Transverse colon (tissue), 4 donors: ENCODE measurements at places on chromosomes 4 and X.

DNA sequence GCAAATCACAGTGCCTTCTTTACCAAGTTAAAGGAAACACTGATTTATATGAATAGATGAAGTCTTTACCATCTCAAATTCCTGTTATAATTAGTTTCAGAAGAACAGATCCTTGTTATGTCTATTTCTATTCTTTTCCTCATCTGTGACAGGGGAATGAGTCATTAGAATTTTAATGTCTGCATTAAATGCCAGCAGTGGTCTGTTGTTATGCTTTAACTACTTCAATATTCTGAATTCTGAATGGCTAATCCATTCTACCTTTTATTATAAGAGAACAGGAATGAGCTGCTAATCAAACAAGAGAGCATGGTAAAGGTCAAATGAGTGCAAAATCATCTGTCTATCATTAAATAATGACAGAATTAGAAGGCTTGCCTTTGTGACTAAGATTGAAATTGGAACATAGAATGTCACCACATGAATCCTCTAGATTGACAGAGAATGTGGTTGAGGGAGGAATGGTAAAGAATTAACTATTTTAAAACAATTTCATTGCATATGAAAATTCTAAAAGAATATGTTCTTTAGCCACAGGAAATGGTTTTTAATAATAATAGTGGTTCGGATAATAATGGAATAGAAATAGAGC, 935.5 kb downstream of the ADGRL3 start:
- H3K36me3 ChIP-seq = no peaks in the 10 kb centered on the region
- H3K4me1 ChIP-seq = no peaks in the 10 kb centered on the region
- DNase-seq = no peak
- H3K27ac ChIP-seq = no peak overlapping the region
- no peaks in the 10 kb centered on the region for H3K27me3 ChIP-seq
- H3K4me3 ChIP-seq = no peak overlapping the region

DNA sequence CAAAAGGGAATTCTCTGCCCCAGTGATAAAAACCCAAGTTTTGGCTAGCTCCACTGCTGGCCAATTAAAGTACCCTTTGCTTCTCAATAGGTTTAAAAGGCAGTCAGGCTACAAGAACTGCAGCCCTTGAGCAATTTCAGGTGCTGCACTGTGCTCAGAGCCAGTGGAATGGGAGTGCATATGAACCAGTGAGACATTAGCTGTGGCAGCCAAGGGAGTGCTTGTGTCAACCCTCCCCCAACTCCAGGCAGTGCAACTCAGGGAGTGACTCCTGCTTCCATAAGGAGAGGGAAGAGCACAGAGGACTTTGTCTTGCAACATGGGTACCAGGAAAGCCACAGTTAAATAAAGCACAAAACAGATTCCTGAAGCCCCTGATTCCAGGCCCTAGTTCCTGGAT, 61.6 kb upstream of the VAMP7 start:
- H3K4me3 ChIP-seq = no peak overlapping the region
- no peak overlapping the region for H3K27ac ChIP-seq
- H3K4me1 ChIP-seq = no peaks in the 10 kb centered on the region
- no peaks in the 10 kb centered on the region for H3K36me3 ChIP-seq
- H3K27me3 ChIP-seq = no peaks in the 10 kb centered on the region

GRCh38 chr4:182348779-182349326, 105.7 kb downstream of the TENM3 start:
- no peak for DNase-seq
- H3K36me3 ChIP-seq = no peaks in the 10 kb centered on the region
- no peaks in the 10 kb centered on the region for H3K4me1 ChIP-seq
- no peak overlapping the region for H3K4me3 ChIP-seq

GRCh38 chrX:10534611-10535010, 85.8 kb downstream of the MID1 start:
- no peak for DNase-seq
- no peak overlapping the region for H3K4me3 ChIP-seq
- no peaks in the 10 kb centered on the region for H3K36me3 ChIP-seq
- no peak overlapping the region for H3K27ac ChIP-seq

DNA sequence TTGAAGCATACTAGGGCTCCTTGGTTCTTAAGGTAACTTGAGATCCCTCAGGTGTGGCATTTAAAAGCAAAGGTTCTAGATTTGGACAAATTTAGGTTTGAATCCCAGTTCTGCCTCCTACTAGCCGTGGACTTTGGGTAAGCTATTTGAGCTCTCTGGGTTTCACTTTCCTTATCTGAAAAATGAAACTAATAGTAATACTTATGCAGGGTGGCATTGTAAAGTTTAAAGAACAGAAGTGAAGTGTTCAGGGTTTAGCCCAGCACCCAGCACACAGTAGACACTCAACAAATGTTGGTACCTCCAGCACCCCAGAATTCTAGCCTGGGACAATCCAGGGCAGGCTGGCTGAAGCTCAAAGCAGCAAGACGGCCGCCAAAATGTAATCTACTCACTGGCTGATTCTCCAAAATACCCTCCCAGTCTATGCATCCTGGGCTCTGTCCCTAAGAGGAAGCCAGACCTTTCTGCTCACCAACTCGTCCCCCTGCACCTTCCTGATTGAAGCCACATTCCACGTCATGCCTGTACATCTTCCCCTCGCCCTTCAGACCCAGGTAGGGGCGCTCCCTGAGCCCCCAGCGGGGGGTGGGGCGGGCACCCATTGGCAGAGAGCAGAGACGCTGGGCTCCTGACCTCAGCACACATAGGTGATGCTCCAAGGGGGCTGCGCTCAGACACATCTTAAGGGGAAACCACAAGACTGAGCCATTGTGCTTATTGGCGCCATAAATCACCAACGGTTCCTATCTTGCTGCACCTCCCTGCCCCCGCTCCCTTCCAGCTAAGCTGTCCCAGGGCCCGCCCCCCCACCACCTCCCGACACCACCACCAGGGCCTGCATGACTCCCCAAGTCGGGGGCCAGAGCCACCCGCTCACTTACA, 160.6 kb downstream of the BCOR start:
- H3K27ac ChIP-seq = no peak overlapping the region
- no peaks in the 10 kb centered on the region for H3K27me3 ChIP-seq
- H3K36me3 ChIP-seq = no peaks in the 10 kb centered on the region
- no peak overlapping the region for H3K4me3 ChIP-seq

DNA sequence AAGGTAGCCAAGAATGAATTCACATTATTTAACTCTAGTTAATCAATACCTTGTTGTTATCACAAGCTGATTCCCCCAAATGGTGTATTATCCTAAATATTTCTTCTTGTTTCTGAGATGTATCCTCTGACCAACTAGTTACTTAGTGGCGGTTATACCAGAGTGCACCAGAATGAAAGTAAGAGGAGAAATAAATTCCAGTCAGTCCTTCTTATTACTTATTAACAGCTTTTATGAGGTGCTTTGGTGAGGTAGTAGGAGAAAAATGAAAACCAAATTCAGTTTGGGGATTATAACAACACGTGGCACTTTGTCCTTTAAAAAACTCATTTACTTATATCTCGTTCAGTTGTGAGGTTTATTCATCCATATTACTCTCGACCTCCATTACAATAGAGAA, 101.9 kb downstream of the AMMECR1 start:
- no peak for DNase-seq
- H3K4me1 ChIP-seq = peaks cover 2% of the 10 kb centered on the region
- H3K27me3 ChIP-seq = no peaks in the 10 kb centered on the region
- no peak overlapping the region for H3K4me3 ChIP-seq

- no peaks in the 10 kb centered on the region for H3K36me3 ChIP-seq
- no peaks in the 10 kb centered on the region for H3K27me3 ChIP-seq
- no peak overlapping the region for H3K4me3 ChIP-seq
- H3K4me1 ChIP-seq = no peaks in the 10 kb centered on the region
- no peak overlapping the region for H3K27ac ChIP-seq
Observed at GRCh38 chr4:152154433-152154832, 381.5 kb downstream of the FBXW7 start.

DNA sequence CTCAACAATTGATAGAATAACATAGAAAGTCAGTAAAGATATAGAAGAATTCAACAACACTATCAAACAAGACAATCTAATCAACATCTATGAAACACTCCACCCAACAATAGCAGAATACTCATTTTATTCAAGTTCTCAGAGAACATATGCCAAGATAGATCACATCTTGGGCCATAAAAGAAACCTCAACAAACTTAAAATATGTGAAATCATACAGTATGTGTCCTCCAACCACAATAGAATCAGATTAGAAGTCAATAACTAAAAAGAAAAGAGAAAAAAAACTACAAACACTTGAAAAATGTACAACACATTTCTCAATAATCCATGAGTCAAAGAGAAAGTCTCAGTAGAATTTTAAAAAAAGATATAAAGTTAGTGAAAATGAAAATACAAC, 78.6 kb upstream of the LDB2 start:
- no peaks in the 10 kb centered on the region for H3K27me3 ChIP-seq
- no peaks in the 10 kb centered on the region for H3K4me1 ChIP-seq
- H3K36me3 ChIP-seq = no peaks in the 10 kb centered on the region
- no peak overlapping the region for H3K27ac ChIP-seq
- H3K4me3 ChIP-seq = no peak overlapping the region

- no peak overlapping the region for H3K4me3 ChIP-seq
- DNase-seq = no peak
- H3K4me1 ChIP-seq = no peaks in the 10 kb centered on the region
Observed at GRCh38 chrX:125132274-125132673, 187.4 kb upstream of the TEX13C start.

DNA sequence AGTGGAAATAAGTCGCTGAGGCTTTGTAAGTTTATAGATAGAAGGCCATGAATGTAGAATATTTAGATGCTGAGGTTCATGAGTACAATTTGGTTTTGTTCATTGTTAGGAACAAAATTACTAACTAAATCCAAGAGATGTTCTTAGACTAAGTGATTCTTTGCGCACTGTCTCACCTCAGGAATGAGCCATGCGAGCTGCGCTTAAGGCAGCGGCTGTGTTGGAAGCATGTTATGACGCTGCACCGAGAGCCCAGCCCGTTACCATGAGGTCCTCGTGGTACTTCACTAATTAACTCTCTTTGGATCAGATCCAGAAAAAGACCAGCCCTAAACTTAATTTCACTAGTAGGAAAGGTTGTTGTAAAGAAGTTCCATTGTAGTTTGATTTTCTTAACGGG, 166.2 kb downstream of the RAPGEF2 start:
- no peaks in the 10 kb centered on the region for H3K27me3 ChIP-seq
- H3K4me1 ChIP-seq = peaks cover 28% of the 10 kb centered on the region
- no peak for DNase-seq
